Cardiac muscle cell (in vitro differentiated cells and primary cell): ENCODE measurements at places on chromosomes 16 and 17. TPM values are rescaled to one million over a fixed set of nuclear protein-coding genes. Genes with fewer than 3 reads are reported as not detected.

FGF11 gene
- total RNA-seq: 51.9 and 56.8 TPM in 2 replicates

OSGIN1 gene
- total RNA-seq: 0.60 and 3.4 TPM in 2 replicates

BAIAP3 gene
- 7.4 and 8.1 TPM in 2 replicates for total RNA-seq

PDE6G gene
- 0.32 and 1.8 TPM in 2 replicates for total RNA-seq

TMEM100 gene
- total RNA-seq: 0.39 and 0.85 TPM in 2 replicates

WFIKKN1 gene
- 85.8 and 125 TPM in 2 replicates for total RNA-seq

NDRG4 gene
- total RNA-seq: 62.3 and 80.3 TPM in 2 replicates

RSPRY1 gene
- 24.4 and 30.3 TPM in 2 replicates for total RNA-seq

C1QTNF8 gene
- total RNA-seq: 0.15 TPM in 1 of 2 replicates, not detected in the other

PRSS8 gene
- total RNA-seq: 11.6 TPM in 2 replicates

ACSM5 gene
- 0.25 TPM in 1 of 2 replicates, not detected in the other for total RNA-seq

ADAD2 gene
- 0.04 TPM in 1 of 2 replicates, not detected in the other for total RNA-seq

RPRML gene
- total RNA-seq: not detected in 2 replicates

HS3ST3B1 gene
- 4.9 and 7.9 TPM in 2 replicates for total RNA-seq

FBXW10 gene
- 0.04 and 0.12 TPM in 2 replicates for total RNA-seq

RNF222 gene
- not detected in 2 replicates for total RNA-seq

PRR14 gene
- 30.8 and 33.7 TPM in 2 replicates for total RNA-seq

DRC3 gene
- 0.18 and 0.21 TPM in 2 replicates for total RNA-seq

ACBD4 gene
- total RNA-seq: 16.3 and 29.3 TPM in 2 replicates

RPL26 gene
- 3,276 and 3,592 TPM in 2 replicates for total RNA-seq

RBFOX1 gene
- 2.5 and 5.7 TPM in 2 replicates for total RNA-seq

NPIPB13 gene
- 0.07 and 3.2 TPM in 2 replicates for total RNA-seq

WNT9B gene
- not detected in 2 replicates for total RNA-seq

PLA2G10 gene
- 0.18 TPM in 1 of 2 replicates, not detected in the other for total RNA-seq

MILR1 gene
- not detected in 2 replicates for total RNA-seq

CCDC144A gene
- 0.11 and 0.15 TPM in 2 replicates for total RNA-seq

EFCAB5 gene
- 0.12 and 0.88 TPM in 2 replicates for total RNA-seq

TNFRSF13B gene
- not detected in 2 replicates for total RNA-seq

CBX2 gene
- total RNA-seq: 35.3 and 51.1 TPM in 2 replicates

SLC6A2 gene
- 1.3 and 3.4 TPM in 2 replicates for total RNA-seq

ABCA6 gene
- not detected in 2 replicates for total RNA-seq

SDR42E1 gene
- total RNA-seq: 0.03 and 0.04 TPM in 2 replicates

CACNA1H gene
- total RNA-seq: 30.4 and 66.1 TPM in 2 replicates

ACE gene
- total RNA-seq: 2.1 and 3.2 TPM in 2 replicates

CD300E gene
- total RNA-seq: 0.07 TPM in 1 of 2 replicates, not detected in the other

KRTAP4-1 gene
- total RNA-seq: not detected in 2 replicates

HIGD1B gene
- total RNA-seq: not detected in 2 replicates

HS3ST3A1 gene
- total RNA-seq: 15.0 and 20.6 TPM in 2 replicates

SPNS1 gene
- total RNA-seq: 54.4 and 69.8 TPM in 2 replicates

CNGB1 gene
- total RNA-seq: not detected in 2 replicates

CPHXL2 gene
- total RNA-seq: not detected in 2 replicates

CCL8 gene
- not detected in 2 replicates for total RNA-seq

MYO1D gene
- total RNA-seq: 43.7 and 56.4 TPM in 2 replicates

VPS25 gene
- 101 and 129 TPM in 2 replicates for total RNA-seq

MRPL58 gene
- 44.8 and 62.9 TPM in 2 replicates for total RNA-seq

MCRIP2 gene
- 123 and 144 TPM in 2 replicates for total RNA-seq

ERCC4 gene
- 8.1 and 13.1 TPM in 2 replicates for total RNA-seq

TBC1D3C gene
- 4.0 TPM in 1 of 2 replicates, not detected in the other for total RNA-seq
